ENCODE measurements at places on chromosomes 4 and X. TPM values are rescaled to one million over a fixed set of nuclear protein-coding genes. Genes with fewer than 3 reads are reported as not detected.
A peak's percentile ranks its signal among the peaks of the same experiment; 100 is the strongest.

ALAS2 gene
- total RNA-seq: not detected

ARR3 gene
- not detected for total RNA-seq

- H3K4me3 ChIP-seq: peak within 1 kb of the TSS; percentile 84
- H3K4me1 ChIP-seq: no peaks in the 10 kb centered on the region
- H3K27me3 ChIP-seq: peaks cover 68% of the 10 kb centered on the region
- peaks cover 5% of the 10 kb centered on the region for H3K36me3 ChIP-seq
Observed at GRCh38 chrX:100731441-100732281, at the start of gene SYTL4. Gene SYTL4, minus strand, starts transcription at chrX:100732121. Its CDS starts 30,084 bp downstream, at chrX:100702037.

- H3K4me1 ChIP-seq: no peaks in the 10 kb centered on the region
- H3K27ac ChIP-seq: peak within 1 kb of the TSS; percentile 14
- H3K27me3 ChIP-seq: no peaks in the 10 kb centered on the region
- DNase-seq: peak; percentile 47
Observed at GRCh38 chr4:90127223-90127705, at the start of gene CCSER1. Gene CCSER1, plus strand, starts transcription at chr4:90127394.

DNA sequence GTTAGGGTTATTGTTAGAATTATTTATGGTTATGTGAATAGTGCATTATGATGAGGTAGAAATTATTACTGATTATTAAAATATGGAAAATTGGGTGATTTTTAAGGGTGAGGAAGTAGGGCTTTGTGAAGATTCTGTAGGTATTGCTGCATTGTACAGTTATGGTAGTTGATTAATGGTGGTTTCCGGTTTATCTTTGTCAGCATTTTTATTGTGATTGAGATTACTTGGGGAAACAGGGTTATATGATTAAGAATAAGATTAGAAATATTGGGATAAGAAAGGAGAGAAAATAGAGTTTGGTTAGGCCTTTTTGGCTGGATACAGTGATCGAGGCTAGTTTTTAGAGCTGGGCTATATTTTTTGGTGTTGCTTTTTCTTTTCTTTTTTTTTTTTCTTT lies 8.6 kb upstream of the IGBP1 start:
- H3K27ac ChIP-seq: no peak overlapping the region
- DNase-seq: no peak
- H3K4me1 ChIP-seq: no peaks in the 10 kb centered on the region
- H3K4me3 ChIP-seq: no peak overlapping the region
- peaks cover 8% of the 10 kb centered on the region for H3K27me3 ChIP-seq

DNA sequence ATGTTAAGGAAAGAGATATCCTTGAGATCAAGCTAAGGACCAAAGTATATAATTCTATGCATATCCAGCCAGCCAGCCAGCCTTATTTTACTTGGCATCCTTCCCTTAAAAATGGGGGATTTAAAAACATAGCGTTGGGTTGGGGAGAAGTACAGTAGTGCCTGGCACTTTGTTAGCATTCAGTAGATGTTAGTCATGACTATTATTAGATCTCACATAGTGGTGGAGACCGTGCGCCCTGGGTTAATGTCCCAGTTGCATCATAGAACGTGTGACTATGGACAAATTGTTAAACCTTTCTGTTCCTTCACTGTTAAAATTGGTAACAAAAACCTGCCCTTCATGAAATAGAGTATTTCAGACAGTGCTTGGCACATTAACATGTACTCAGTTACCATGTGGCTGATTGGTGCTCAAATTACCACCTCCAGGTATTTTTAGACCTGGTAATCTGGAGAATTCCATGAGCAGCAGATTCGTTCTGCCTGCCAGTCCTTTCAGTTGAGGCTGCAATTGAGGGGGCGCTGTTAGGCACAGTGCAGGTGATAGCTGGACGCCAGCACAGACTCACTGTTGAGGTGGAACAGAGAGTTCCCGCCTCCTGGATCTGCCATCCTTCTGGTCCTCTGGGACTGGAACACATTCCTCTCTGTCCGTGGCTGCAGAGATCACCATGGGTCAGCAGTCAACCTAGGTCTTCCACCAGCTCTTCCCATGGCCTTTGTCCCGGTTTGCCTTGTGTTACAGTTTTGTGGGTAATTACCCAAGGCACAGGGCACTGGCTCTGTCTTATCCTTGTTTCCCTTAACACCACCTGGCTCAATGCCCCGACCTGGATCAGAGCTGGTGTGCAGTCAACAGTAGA lies 31.7 kb downstream of the RBBP7 start:
- H3K27ac ChIP-seq: no peak overlapping the region
- H3K36me3 ChIP-seq: peaks cover 66% of the 10 kb centered on the region
- no peak overlapping the region for H3K4me3 ChIP-seq
- peaks cover 15% of the 10 kb centered on the region for H3K4me1 ChIP-seq
- no peaks in the 10 kb centered on the region for H3K27me3 ChIP-seq

Measured in MCF 10A (cell line).